Stimulated activated CD4-positive, alpha-beta T cell treated with anti-CD3 and anti-CD28 coated beads, TNF-alpha, amount 100 ng/mL, for 1 hour (primary cell): ENCODE measurements at places on chromosomes 11 and 22.

DNA sequence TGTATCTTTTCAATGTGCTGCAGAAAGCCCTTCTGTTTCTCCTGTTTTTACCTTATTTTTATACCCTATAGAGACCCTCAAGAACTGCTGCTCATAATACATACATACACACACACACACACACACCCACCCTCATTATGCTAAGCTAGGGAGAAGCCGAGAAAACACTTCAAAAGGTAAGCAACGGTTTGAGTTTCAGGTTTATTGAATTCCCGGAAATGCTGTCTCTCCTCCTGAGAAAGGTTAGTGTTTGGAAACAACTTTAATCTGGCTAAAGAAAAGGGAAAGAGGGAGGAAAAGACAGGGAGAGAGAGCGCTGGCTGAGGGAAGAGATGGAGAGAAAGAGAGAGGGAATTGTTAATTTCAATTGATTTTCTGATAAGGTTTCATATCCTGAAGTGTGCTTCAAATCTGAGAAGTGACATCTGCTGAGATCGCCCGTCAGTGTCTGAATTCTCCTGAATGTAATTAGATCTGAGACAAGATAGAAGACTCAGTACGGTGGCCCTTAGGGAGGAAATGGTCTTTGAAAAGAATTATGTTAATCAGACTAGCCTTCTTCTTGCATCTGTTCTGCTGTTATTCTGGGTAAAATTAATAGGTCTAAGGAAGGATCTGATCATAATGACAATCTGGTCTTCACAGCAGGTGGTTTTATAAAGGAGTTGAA lies 169.1 kb downstream of the NXPE2 start:
- DNase-seq = no peak

DNA sequence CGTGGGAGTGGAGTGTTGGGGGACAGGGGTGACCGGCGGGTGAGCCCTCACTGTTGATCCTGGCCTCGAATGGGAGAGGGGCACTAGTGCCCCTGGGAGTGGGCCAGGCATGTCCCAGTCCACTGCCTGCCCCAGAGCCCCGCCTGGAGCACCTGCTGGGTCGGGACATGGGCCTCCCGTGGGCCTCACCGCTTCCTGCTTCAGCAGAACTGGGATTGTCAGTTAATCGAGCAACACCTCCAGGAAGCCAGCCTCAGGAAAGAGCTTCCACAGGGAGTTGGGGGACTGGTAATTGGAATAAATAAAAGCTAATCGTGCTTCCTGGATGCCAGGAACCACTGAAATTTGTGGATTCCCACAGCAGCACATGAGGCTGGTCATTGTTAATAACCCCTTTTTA lies 43.8 kb downstream of the PARVB start:
- DNase-seq = no peak

DNA sequence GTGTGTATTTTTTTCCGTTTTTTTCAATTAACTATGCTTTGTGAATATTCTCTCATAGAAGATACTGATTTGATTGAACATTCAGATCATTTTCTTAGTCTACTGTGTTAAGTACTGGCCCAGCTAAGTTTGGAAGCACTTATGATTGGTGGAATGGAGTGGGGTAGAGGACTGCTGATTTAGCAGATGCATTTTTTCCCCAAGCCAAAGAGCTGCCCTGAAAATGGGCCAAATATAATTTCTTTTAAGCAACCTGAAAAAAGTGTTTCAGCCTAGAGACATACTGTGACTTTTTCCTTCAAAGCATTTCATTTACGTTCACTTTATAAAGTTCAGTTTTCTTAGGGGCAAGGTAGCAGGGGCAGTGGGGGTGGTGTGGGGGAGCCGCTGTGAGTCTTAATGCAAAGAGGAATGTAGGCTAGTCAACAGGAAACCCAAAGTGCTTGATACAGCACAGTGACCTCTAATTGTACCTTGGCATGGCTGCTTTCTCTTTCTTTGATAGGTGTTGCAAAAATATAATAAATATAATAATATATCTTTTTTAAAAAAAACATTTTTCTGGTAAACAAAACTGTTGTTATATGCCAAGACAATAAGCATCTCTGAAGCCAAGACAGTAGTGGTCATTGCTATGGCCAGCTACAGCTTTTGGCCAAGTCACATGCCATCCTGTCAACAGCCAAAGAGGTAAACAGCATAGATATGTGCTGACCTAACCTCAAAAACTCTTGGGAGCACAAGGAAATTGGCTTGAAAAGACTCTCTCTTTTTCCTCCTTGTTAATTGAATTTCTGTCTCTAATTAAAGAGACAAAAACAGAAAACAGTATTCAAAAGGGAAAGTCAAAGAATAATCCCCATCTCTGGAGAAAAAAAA lies 58.8 kb downstream of the LIF start:
- no peak for DNase-seq

- DNase-seq = no peak
Measured at GRCh38 chr11:34940026-34940677, 23.7 kb downstream of the PDHX start.

GRCh38 chr11:19080579-19080993 lies 20.1 kb upstream of the MRGPRX2 start:
- DNase-seq = no peak

DNA sequence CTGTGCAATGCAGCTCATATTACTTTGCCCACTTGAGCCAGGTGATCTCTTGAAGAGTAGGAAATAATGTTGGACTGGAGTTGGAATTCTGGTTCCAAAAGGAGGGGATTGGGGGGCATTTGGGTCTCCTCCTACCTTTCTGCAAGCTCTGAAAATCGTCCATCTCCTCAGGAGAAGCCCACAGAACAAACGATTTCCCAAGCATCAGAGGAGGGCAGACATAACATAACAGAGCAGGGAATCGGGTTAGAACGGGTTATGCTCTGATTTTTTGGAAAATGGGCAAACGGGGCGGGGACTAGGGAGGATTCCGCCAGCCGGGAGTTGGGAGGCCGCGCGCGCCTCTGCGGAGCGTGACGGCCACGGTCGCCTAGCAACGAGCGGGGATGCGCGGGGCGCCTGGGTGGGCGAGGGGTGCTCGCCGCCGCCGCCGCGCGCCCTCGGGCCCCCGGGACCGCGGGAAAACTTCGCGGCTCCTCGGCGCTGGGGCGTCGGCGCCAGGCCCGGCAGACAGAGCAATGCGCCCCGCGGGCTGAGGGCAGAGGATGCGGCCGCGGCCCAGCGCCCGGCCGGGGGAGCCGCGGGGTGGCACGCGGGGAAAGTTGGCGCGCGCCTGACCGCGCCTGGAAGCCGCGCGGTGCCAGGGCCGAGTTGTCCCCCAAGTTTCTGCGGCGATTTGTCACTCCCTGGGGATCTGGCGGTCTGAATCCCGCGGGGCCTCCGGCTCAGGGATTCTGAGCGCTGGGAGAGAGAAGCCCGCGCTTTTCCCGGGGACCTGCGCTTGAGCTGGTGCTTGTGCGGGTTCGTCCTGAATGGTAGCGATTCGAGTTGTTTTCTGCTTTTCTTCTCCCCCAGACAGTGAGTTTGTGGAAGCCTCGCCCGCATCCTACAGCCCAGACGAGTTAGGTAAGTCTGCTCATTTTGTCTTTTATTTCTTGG lies 27.8 kb upstream of the AMOTL1 start:
- no peak for DNase-seq

GRCh38 chr22:18154821-18155390 lies 4.9 kb downstream of the USP18 start:
- DNase-seq = no peak

GRCh38 chr22:30780026-30780425 lies 85.4 kb downstream of the OSBP2 start:
- no peak for DNase-seq

GRCh38 chr11:86877503-86877902 lies 77.2 kb downstream of the PRSS23 start:
- no peak for DNase-seq

- no peak for DNase-seq
Measured at GRCh38 chr11:61174949-61175348, 13.7 kb upstream of the VPS37C start.

DNA sequence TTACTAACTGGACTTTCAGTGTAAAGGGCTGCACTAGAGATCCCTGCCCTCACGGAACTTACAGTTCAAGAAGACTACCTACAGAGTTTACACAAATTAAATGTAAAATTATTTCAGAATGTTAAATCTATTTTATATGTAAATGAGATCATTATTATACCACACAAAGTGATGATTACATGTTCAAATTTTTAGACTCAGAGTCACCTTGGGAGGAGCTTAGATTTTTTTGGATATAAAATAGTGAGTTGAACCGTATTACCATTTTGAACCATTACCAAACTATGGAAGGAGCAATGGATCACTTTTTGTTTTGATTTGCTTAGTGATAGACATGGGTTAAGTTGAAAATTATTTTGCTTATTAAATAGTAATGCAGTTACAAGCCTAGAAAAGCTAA lies 1.6 kb downstream of the IPO7 start:
- DNase-seq = no peak

GRCh38 chr22:43505423-43505822 lies 93.6 kb downstream of the MPPED1 start:
- DNase-seq = no peak

DNA sequence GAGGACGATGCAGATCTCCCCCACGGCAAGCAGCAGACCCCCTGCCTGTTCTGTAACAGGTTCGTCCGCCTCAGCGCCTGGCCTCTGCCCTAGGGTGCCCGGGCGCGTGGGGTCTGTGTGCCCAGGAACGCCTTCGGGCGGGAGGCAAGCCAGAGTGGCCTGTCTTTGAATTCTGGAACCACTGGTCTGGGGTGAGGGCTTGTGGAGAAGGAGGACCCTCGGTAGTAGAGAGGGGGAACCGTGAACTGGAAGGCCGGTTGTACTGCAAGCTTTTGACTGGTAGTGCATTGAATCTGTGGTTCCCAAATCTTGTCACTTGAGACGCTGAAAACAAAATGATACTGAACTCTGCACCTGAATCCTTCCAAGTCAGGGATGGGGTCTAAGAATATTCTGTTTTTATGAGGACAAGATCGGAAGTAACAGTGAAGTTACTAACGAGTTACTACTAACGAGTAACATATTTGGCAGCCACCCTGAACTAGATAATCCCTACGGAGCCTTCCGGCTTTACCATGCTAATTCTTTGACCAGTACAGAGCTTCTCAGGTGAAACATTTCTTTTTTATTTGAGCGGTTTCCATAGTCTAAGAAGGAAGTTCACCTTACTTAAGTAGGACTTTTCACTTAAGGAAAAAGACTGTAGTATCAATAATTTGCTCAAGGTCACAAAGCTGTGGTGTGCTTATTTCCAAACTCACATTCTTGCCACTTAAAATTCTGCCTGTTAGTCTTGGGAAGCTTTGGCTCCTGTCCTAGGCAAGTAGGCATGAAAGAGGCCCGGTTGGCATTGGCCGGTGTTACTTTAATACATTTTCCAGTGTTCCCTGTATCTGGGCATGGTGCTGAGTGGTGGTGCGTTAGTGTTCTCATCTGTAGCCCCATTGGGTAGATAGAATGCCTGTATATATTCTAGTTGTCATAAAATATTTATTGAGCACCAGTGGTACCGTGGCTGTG lies 860 bp downstream of the PRMT3 start:
- DNase-seq = no peak

DNA sequence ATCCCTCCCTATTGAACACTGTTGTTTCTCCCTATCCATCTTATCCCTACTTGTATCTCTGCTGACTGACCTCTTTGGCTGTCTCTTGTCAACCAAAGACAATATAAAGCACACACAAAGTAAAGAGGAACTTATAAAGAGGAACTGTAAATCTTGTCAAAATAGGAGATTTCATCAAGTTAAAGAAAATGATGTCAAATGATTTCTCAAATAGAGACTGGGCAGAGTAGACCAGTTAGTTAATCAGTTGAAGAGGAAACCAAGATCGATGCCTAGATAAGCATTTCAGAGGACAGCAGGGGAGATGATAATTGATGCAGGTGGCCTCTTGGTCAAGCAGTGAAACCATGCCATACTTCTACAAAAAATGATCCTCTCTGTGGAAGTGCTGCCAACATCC lies 22.7 kb downstream of the KCNQ1OT1 start:
- no peak for DNase-seq

- no peak for DNase-seq
Measured at GRCh38 chr11:102724904-102725500, at the start of gene MMP8. Gene MMP8, minus strand, starts transcription at chr11:102724954. Its CDS starts 99 bp downstream, at chr11:102724855.

- DNase-seq = no peak
Measured at GRCh38 chr11:92707173-92707619, 262.3 kb upstream of the MTNR1B start.

- no peak for DNase-seq
Measured at GRCh38 chr22:37363261-37363992, 63.9 kb downstream of the ELFN2 start.

DNA sequence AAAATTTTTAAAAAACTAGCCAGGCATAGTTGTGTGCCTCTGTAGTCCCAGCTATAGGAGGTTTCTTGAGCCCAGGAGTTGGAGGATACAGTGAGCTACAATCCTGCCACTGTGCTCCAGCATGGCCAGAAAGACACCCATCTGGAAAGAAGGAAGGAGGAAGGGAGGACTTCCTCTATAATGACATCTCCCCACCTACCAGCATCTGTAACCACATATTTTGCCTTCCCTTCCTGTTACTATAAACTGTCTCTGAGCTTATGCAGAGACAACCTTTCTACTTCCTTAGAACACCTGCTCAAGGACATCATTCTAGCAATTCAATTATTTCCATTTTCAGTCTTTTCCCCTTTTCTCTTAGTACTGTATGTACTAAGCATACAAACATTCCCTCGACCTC lies 2.2 kb upstream of the NUP160 start:
- no peak for DNase-seq

GRCh38 chr22:33747029-33747428 lies 173.2 kb downstream of the LARGE1 start:
- no peak for DNase-seq

DNA sequence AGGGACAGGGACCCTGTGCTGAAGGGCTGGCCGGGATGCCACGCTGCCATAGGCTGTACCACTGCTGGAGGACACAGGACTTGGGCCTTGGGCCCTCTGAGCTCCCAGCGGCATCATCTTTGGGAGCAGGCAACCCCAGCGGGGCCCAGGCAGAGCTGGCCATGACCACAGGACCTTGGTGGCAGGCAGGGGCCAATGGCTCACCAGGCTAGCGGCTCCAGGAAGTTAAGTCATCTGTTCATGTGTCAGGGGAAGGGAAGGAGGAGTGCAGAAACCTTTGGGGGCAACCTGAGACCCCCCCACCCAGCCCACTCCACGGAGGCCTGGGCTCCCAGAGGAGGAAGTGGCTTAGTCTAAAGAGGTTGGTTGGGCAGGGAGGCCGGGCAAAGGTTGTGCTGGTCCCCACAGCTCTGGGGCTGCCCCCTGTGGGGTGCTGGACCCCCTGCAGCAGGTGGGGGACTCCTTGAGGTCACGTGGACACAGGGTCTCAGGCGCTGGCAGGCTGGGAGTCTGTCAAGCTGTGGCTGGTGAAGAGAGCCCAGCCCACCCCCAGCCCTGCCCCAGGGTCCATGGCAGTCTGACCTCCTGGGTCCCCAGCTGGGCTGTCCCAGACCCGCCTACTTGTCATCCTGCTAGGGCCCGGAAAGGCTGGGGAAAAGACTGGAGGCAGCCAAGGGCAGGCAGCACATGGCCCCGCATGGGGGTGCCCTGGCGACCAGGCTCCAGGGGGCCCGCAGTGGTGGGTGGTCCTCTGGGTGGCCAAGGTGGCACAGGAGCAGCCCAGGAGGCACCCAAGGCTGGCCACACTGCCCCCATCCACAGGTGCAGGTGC lies 184.3 kb downstream of the IGLL1 start:
- no peak for DNase-seq
